ENCODE measurements at places on chromosomes 2 and 18.

GRCh38 chr2:17517481-17518211 lies 594 bp downstream of the RAD51AP2 start:
- DNase-seq: no peak

DNA sequence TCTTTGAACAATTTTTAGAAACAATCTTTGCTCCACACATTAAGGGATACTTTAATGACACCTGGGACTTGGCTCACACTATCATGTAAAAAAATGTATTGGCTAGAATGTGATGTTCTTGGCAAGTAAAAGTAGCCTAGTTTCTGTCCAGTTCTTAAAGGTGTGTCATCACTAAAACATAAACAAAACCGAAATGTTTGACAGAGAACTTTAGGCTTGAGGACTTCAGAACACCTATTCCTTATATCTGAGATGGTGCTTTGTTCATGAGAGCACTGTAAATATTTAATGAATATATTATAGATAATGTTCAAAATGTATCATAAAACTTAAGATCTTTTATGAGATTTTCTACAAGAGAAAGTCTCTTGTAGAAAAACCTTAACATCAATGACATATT lies 19.8 kb upstream of the HNRNPA3 start:
- DNase-seq: no peak

GRCh38 chr2:10720947-10721395 lies 459 bp upstream of the ATP6V1C2 start:
- DNase-seq: no peak

GRCh38 chr2:19138264-19138825 lies 220.1 kb downstream of the OSR1 start:
- no peak for DNase-seq

DNA sequence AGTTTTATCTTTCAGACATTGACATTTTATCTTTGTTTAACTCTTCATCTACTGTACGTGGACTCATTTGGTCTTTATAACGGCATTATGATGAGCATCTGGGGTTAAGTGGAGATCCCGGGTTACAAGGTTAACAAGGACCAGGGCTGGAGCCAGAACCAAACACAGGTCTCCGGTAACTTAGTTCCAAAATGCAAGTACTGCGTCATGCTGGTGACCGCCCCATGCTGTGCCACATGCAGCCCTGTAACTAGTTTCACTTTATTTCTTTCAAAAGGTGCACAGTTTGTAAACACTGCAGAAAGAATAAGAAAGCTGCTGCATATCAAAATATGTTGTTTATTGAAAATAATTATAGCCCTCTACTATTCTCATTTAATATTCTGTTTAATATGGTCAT lies 3.1 kb downstream of the SLC5A7 start:
- DNase-seq: no peak

DNA sequence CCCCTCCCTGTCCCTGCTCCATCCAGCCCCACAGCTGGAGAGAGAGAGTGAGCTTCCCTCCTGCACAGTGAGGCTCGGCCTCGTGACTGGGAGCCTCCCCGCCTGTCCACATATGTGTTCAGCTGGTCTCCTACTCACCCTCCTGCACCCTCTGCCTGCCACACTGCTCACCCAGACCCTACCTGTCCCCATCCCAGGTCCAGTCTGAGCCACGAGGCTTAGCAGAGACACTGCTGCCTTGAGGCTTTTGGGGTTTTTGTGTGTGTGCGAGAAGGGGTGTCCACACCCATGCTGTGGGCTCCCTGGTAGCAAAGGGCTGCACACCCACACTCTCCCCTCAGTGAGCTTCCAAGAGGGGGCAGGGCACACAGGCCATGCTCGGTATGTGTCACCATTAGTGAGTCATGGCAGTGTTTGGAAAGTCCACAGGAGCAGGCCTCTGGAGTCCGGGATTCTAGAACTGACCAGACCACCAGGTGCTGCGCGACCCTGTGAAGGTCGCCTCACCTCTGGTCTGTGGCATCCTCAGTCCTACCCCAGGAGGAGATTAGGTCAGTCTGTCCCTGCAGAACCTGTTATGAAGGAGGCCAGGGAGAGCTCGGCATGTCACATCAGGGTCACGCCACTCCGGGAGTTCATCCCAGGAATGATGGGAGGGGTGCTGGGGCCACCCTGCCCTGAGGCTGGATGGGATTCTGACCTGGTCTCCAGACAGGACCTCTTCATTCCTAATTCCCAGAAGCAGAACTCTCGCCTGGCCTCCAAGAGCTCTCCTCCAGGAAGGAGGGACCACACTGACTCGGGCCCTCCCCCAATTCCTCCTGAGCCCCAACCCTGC lies 39.9 kb upstream of the SMAD7 start:
- no peak for DNase-seq

DNA sequence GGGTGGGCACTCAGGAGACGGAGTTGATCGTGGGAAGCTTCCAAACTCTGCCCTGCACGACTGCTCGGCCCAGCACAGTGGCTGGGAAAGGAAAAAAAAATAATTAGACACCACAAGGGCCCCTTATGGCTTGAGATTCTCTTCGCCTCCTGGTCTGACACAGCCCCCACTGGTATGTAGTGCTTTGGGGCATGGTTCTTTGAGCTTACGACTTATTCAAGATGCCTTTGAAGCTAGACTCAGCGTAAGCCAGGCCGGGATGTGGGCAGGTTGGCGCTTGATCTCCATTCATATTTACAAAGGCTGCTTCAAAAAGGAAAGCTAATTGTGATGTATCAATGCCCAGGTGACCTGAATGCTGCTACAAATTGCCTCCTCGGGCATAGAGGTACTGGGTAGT lies 50.5 kb downstream of the CXCR4 start:
- no peak for DNase-seq

GRCh38 chr2:30185178-30185577 lies 38.4 kb downstream of the YPEL5 start:
- DNase-seq: no peak

DNA sequence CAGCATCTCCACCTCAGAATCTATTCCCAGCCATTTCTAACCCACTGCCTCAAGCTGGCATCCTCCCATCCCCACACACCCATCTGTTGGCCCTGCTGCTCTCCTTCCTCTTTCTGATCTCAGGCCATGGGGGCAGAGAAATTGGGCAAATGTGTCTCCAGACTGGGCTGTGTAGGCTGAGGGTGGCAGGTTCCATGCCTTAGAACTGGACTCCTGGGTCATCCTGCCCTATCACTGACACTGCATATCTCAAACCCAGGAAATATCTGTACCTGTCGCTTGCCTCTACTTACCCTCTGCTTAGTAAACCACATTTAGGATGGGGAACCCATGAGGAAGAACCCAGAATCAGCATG lies 1.8 kb downstream of the WNT10A start:
- no peak for DNase-seq

- DNase-seq: no peak
These were observed 100.9 kb downstream of the WDSUB1 start for GRCh38 chr2:159185401-159186130.

- DNase-seq: no peak
These were observed 59.0 kb downstream of the CCDC68 start for GRCh38 chr18:54900290-54900689.

Data from stimulated activated CD4-positive, alpha-beta T cell treated with anti-CD3 and anti-CD28 coated beads, Interleukin-2, amount 100 ng/mL, for 24 hours (primary cell).